ENCODE measurements at places on chromosomes 13 and 19.
A peak's percentile ranks its signal among the peaks of the same experiment; 100 is the strongest.

GRCh38 chr19:57466489-57466888 is 9.5 kb upstream of the VN1R1 start:
- no peak for DNase-seq

- DNase-seq: no peak
These were observed 324.0 kb downstream of the GPC5 start for GRCh38 chr13:91722267-91722884.

GRCh38 chr13:74866101-74866500 is 615.9 kb downstream of the TBC1D4 start:
- no peak for DNase-seq

- DNase-seq: no peak
These were observed 74.4 kb downstream of the TNFRSF19 start for GRCh38 chr13:23644527-23645138.

DNA sequence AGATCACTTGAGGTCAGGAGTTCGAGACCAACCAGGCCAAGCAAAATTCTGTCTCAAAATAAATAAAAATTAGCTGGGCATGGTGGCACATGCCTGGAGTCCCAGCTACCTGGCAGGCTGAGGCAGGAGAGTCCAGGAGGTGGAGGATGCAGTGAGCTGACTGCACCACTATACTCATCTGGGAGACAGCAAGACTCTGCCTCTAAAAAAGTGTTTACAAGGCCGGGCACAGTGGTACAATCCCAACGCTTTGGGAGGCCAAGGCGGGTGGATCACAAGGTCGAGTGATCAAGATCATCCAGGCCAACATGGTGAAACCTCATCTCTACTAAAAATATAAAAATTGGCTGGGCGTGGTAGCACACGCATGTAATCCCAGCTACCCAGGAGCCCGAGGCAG is 4.2 kb upstream of the DAPK3 start:
- DNase-seq: no peak

DNA sequence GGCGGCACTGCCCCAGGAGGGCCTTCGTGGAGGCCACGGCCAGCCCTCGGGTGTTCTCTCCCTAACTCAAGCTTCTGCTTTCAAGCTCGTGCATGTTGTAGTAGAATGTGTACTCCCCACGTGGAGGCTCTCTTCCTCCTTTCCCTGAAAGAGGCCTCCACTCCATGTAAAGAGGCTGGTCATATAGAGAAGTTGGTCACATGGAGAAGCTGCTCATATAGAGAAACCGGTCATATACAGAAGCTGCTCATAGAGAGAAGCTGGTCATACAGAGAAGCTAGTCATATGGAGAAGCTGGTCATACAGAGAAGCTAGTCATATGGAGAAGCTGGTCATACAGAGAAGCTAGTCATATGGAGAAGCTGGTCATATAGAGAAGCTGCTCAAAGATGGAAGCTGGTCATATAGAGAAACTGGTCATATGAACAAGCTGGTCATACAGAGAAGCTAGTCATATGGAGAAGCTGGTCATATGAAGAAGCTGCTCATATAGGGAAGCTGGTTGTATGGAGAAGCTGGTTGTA is 152.5 kb downstream of the COL4A1 start:
- DNase-seq: no peak

DNA sequence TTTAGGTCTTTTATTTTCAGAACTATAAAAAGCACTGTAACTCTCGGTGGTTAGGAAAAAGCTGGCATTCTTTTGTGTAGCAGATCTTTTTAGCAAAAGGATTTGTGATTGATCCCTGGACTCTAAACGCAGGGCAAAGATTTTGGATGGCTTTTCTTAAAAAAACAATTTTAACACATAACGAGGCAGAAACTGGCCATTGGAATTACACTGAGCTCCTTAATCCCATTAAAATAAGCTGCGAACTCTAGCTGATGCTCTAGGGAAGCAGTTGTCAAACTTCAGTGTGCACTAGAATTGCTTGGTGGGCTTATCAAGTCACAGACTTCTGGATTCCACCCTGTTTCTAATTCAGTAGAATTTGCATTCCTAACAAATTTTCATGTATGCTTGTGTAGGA is 33.8 kb upstream of the NDFIP2 start:
- no peak for DNase-seq

DNA sequence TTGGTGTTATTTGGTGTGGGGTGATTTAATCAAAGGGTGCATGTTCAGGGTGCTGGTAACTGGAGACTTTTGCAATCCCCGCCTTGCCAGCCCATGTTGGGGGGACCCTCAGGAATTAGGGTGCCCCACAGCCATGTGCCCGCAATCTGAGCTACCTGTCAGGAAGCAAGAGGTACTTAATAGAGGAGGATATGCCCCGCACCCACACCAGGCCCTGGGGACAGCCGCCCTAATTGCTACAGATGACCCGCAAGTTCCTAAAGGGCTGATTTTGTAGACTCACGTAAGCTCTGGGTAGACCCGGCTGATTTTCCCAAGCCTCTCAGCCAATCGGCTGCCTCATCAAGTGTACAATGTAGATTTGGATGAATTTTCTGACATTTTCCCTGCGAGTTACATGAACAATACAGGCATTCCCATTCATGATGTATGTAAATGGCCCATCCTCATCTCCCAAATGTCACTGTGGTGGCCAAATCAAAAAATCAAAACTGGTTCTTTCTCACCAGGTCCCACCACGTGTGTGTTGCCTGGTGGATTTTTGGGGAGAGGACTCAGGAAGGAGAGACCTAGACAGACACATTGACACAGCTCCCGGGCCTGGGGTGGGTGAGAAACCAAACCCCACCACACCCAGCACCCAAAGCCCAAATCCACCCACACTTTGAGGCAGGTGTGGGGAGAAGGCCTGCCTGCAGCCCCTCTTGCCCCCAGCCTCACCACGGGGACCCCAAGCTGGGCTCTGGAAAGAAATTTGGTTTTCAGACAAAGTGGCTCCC is 119.2 kb upstream of the SPACA7 start:
- DNase-seq: no peak

DNA sequence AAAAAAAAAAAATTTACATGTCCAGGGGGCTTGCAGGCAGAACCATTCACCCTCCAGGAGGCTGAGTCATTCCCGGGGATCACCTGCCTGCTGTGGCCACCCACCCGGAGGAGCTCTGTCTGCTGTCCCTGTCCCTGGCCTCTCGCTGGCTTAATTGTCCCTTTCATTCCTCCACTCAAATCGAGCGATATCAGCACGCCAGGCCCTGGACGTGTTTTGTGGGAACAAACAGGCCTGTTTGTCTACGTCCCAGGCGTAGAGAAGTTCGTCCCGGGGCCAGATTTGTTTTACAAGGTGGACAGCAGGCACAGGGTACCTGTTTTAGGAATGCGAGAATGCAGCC is 21.2 kb downstream of the SULT2B1 start:
- DNase-seq: no peak

- DNase-seq: no peak
These were observed 8.9 kb upstream of the AMER2 start for GRCh38 chr13:25180775-25181537.

GRCh38 chr13:20740021-20740420 is 33.7 kb downstream of the EEF1AKMT1 start:
- no peak for DNase-seq

GRCh38 chr19:6733338-6734095 is 3.9 kb downstream of the GPR108 start:
- no peak for DNase-seq

DNA sequence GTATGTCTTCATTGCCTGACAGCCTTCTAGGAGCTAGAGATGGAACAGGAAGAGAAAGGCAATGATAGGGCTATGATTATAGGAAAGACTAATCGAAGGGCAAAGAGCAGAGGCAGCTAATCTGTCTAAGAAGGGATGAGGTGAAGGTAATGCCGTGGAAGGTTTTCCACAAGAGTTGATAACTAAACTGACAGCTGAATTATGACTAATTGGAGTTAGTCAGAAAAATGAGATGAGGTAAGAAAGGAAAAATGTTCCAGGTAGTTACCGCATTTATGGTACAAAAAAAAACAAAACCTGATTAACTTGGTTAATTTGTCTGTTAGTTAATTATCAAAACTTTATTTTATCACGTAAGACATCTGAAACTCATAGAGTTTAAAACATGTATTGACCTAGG is 260.3 kb downstream of the SLITRK6 start:
- DNase-seq: no peak

DNA sequence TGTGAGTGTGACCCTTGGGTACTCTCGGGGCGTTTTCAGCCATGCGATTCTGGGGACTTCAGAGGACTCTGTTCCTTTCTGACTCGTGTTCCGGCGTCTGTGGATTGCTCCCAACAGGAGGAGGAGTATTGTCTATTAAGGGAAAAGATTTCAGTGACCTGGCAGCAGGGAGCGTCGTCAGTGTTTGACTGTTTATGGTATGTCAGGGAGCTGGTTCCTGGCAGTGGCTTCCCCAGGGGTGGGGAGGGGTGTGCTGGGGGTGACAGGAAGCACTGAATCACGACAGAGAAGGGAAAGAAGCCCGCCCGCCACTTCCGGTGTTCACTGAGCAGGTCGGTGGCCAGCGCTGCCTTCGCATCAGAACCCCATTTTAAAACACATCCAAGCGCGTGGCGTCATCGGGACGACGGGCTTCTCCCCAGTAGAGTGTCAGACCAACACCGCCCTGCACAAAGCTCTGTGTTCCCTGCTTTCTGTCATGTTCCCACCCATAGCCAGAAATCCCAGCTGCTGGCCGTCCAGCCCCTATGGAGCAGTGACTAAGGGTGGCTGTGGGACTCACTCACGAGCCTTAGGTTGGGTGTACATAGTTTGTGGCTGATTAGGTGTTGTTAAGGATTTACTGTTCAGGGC is 33.8 kb downstream of the COL4A2 start:
- no peak for DNase-seq

DNA sequence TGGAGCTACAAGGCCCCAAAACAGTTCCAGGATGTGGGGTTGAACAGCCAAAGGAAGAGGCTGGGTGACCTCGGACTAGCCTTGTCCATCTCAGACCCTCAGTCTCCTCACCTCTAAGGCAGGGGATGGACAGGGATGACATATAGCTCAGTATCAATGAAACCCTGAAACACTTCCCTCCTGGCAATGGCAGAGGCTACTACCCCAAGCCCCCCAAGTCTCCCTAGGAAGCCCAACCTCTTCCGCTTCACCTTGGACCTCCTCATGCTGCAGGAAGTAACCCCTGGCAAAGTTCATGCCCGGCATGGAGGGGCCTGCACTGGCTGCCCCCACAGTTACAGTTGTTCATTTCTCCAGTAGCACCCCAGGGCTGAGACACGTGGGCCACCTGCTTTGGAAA is 10.6 kb downstream of the CCDC97 start:
- DNase-seq: no peak

DNA sequence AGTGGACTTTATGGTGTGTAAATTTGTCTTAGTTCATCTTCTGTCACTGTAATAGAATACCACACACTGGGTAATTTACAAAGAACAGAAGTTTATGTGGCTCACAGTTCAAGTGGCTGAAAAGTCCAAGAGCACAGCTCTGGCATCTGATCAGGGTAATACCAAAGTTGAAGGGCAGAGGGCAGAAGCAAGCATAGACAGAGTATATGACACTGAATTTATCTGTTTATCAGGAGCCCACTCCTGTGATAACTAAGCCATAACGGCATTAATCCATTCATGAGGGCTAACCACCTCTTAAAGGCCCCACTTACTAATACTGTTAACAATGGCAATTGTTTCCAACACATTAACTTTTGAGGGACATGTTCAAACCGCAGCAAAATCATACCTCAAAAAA is 4.0 kb upstream of the RFXAP start:
- no peak for DNase-seq

DNA sequence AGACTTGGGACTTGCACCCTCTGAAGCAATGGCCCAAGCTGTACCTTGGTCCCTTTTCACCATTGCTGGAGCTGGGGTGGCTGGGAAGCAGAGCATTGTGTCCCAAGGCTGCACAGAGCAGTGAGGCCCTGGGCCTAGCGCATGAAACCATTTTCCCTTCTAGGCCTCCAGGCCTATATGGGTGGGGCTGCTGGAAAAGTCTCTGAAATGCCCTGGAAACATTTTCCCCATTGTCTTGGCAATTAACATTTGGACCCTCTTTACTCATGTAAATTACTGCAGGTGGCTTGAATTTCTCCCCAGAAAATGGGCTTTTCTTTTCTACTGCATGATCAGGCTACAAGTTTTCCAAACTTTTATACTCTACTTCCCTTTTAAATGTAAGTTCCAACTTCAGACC is 510.5 kb downstream of the SLITRK6 start:
- DNase-seq: no peak

- DNase-seq: no peak
These were observed 24.2 kb downstream of the SERP2 start for GRCh38 chr13:44397766-44398223.

GRCh38 chr19:8334458-8335342 is 8.4 kb downstream of the KANK3 start:
- peak; percentile 64 for DNase-seq

GRCh38 chr13:98419786-98420553 is 156.9 kb downstream of the STK24 start:
- DNase-seq: no peak

DNA sequence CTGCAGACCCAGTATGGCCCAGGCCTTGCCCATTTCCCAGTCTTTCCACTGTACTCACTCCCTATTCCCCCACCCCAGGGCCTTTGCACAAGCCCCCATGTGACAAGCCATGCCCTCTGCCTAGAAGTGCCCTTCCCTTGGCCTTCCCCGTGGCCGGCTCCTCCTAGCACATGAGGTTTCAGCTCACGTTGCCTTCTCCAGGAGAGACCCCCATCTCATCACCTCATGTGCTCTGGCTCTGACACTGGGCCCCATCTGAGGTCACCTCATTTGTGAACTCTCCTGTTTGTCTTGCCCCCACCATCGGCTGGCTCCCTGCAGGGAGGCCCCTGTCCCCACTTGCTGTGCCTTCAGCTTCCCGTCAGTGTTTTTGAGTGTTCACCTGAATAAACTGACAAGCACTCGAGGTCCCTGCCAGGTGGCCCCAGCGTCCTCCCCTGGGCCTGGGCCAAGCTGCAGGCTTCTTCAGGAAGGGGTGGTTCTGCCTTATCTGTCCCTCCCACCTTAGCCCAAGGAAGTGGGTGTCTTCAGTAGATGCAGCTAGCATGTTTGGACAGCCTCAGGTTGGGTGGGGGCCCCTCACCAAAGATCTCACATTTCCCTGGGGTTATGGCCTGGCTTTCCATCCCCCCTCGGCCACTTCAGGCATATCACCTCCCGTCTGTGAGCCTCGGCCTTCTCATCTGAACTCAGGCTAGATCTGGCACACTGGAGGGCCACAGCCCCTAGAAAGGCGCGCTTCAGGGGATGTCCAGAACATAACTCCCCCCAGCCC is 3.8 kb upstream of the SLC25A42 start:
- DNase-seq: no peak
